ENCODE measurements at places on chromosomes 1 and 21. TPM values are rescaled to one million over a fixed set of nuclear protein-coding genes. Genes with fewer than 3 reads are reported as not detected.

MARCKSL1 gene
- 132 TPM for total RNA-seq

CRP gene
- not detected for total RNA-seq

AGRN gene
- 72.0 TPM for total RNA-seq

SLC30A10 gene
- total RNA-seq: not detected

TRIM63 gene
- total RNA-seq: not detected

CRYAA gene
- not detected for total RNA-seq

OR2T33 gene
- total RNA-seq: 0.57 TPM

MRPS21 gene
- total RNA-seq: 92.7 TPM

AMY1A gene
- total RNA-seq: not detected

INKA2 gene
- 0.91 TPM for total RNA-seq

- DNase-seq: no peak
These were observed 1.8 kb downstream of the SUMO3 start for GRCh38 chr21:44815852-44816628.

DNA sequence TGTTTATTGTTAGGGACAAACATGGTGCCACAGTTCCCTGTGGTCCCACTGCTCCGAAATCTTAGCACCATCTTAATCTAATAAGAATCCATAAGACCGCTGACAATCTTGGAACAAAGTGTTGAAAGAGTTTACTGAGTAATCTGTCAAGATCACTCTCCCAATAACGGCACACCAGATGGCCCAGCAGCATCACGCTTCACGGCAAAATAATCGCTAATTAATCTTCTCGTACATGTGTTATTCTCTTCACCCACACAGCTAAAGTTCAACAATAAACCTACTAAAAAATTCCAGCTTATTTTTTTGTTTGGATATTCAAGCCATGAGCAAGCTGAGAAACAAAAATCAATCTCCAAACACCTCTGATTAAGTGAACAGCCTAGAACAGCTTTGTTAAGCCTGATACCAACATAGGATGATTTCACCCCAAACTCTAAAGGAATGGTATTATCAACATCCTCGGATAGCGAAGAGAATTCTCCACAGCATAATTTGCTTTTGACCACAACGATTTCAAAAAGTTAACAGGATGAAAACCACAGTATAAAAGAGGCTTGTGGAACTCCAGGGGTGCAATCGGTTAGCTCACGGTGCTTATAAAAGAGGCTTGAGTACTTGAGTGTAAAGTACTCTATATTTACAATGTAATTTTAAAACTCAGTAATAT lies 329.9 kb upstream of the GREM2 start:
- no peak for DNase-seq

DNA sequence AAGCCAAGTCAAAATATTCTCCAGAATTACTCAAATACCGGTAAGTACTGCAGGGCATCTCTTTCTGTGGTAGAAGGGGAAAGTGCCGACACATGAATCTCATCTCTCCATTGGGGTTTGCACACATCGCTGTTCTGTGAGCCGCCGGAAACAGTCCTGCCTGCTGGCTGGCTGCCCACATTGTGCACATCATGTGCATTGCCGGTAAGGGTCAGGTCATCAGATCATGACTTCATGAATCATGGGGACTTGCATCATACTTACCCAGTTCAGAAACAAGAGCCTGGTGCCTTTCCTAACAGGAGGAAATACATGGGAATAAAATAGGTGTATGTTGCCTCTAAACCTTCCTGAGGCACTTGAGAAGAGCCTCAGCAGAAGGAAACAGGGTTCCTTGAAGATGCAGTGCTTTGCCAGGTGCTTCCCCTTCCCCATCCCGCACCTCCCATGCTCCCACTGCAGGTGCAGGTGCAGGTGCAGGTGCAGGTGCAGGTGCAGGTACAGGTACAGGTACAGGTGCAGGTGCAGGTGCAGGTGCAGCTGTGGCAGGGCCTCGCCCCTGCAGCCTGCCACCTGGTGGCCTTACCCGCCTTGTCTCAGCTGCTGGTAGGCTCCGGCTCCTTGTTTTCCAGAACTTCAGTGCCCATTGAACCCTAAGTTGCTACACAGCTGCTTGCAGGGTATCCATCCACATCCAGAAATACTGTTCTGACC lies 26.5 kb downstream of the GPR137B start:
- DNase-seq: peak; percentile 32

GRCh38 chr1:235014756-235015155 lies 113.9 kb downstream of the TOMM20 start:
- DNase-seq: no peak

DNA sequence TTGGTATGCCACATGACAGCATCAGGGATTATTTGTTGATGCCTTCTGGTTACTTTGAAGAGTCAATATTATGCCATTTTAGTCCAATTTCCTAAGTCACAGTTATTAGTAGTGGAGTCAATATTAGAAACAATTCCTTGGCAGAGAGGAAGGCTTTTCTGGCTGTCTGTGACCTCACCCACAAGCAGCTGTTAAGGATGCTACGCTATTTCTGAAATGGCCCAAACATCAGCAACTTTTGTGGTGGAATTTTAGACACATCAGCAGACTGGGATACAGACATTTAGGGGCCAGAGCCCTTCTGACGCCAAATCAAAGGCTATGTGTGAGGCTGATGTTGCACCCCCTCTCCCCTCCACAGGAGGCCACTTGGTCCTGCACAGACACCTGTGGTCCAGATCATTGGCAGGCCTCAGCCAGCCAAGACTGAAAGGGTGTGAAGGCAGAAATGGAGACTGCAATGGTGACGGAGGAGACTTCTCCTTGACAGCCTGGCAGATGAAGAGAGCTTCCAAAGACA lies 9.2 kb upstream of the RXRG start:
- DNase-seq: no peak

DNA sequence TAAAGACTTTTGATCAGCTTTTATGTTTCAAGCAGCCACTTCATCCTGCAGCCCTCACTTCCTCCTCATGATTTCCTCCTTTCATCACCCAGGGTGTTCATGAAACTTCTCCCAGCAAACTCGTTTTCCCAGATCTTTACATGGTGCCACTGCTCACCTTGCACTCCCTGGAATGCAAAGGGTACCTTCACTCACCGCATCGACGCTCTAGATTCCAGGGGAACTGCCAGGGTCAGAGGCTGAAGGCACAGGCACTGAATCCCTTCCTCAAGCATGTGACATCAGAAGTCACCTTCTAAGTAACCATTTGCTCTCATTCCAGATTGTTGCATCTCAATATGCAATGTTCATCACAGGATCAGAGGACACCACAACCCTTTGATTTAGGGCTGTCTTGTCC lies 82.8 kb downstream of the PRKAB2 start:
- DNase-seq: no peak

DNA sequence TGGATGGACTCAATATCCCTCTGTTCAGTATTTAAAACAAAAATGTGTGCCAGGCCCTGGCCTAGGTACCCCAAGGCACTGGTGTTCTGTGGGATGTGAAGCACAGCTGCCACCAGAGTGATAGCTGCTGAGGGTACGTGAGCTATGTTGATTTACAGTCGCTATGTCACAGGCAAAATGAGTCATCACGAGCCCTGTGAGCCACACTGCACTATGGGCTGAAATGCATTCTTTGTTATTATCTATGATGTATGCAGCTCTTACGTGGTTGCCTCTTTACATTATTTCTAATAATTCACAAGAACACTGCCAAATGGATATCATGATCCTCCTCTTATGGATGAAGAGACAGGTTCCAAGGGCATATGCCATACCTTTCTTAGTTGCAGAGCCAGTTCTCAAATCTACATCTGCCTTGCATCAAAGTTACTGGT lies 2.1 kb downstream of the TEX38 start:
- DNase-seq: peak; percentile 37

DNA sequence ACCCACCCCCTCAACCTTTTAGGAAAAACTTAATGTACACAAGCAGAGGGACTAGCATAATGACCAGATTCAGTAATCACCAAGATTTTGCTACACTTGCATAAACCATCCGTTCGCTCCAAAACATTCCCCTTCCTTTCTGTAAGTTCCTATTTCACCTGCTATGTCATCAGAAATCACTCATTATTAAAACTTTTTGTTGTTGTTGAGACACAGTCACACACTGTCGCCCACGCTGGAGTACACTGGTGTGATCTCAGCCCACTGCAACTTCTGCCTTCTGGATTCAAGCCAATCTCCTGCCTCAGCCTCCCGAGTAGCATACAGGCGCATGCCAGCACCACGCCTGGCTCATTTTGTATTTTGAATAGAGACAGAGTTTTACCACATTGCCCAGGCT lies 3.4 kb downstream of the MRPL20 start:
- no peak for DNase-seq

DNA sequence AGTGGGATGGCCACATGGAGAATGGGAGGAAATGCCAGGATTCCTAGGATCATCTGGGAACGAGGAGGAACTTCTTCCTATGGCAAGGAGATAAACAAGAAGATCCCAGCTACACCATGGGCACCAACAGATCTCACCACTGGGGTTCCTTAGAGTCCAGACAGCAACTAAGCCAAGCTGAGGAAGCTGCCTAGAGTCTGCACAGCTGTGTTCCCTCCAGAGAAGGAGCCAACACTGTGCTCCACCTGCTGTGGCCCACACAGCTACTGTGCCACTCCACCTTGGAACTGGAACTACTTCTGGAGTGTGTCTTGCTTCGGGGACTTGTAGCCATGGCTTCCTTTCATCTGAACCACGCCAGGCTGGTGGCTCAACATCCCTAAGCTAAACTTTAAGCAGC lies 6.0 kb downstream of the IFNAR1 start:
- DNase-seq: no peak

- DNase-seq: no peak
These were observed 7.9 kb downstream of the SAMD11 start for GRCh38 chr1:931380-932172.

DNA sequence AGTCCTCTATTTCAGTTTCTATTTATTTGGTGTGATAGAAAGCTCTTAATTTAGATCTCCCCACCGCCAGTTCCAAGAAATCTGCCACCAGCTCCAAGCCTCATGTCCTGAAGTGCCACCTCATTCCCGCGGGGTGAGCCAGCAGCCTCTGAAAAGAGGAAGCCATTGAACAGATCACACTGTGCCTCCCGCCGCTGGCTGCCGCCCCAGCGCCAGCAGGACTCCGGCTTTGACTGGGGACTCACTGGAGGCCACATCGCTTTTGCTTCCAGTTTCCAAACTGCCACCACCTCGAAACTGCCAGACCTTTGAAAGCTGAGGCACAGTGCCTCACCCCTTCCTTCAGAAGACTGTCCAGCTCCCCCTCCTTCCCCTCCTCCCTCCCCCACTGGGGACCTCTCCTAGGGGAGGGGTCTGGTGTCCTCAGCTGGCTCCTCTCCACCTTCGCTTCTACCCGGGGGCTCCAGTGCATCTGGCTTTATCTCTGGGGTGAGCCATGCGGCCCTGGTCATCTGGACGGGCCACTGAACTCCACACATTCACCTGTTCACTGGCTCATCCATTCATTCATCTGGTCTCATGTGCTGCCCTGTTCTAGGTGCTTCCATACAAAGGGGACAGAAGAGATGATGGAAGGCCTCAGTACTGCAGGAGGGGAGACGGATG lies 58.9 kb downstream of the VPS26C start:
- DNase-seq: no peak

DNA sequence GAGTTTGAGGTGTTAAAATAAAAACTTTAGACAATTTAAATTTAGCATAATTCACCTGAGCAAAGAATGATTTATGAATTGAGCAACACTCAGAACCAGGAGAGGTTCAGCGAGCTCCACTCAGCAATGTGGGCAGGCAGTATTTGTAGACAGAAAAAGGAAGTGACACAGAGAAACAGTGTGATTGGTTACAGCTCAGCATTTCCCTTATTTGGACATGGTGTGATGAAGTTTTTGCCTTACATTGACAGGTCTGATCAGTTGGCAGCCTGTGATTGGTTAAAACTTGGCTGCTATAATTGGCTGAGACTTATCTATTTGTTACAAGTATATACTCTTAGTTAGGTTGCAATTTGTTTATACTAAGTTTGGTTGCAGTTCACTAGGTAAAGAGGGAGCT lies 621.2 kb upstream of the PRMT6 start:
- DNase-seq: no peak

GRCh38 chr21:37117204-37117603 lies 44.1 kb downstream of the TTC3 start:
- DNase-seq: no peak

DNA sequence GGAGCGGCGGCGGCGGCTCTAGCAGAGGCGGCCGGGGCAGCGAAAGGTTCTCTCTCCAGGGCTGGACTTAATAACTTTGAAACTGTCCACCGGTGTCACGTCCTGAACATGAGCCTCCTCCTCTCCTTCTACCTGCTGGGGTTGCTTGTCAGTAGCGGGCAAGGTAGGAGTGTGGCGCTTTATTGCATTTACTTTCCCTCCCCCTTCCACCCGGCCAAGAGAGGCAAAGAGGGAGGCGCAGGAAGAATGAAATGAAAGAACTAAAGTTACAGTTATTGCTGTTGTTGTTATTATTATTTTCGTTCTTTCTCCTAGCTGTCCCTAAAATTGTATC lies 214 bp downstream of the NCAM2 start:
- DNase-seq: no peak

DNA sequence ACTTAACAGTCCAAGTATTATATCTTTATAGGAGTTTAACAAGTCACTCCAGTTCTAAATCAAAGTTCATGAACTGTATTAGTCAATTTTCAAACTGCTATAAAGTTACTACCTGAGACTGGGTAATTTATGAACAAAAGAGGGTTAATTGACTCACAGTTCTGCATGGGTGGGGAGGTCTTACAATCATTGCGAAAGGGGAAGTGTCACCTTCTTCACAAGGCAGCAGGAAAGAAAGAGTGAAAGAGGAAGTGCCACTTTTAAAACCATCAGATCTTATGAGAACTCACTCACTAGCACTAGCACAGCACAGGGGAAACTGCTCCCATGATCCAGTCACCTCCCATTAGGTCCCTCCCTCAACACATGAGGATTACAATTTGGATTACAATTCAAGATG lies 70.0 kb downstream of the CLCA4 start:
- DNase-seq: no peak

- no peak for DNase-seq
These were observed 106.7 kb upstream of the SOD1 start for GRCh38 chr21:31552826-31553225.

GRCh38 chr1:55257958-55258357 lies 42.8 kb upstream of the USP24 start:
- no peak for DNase-seq

DNA sequence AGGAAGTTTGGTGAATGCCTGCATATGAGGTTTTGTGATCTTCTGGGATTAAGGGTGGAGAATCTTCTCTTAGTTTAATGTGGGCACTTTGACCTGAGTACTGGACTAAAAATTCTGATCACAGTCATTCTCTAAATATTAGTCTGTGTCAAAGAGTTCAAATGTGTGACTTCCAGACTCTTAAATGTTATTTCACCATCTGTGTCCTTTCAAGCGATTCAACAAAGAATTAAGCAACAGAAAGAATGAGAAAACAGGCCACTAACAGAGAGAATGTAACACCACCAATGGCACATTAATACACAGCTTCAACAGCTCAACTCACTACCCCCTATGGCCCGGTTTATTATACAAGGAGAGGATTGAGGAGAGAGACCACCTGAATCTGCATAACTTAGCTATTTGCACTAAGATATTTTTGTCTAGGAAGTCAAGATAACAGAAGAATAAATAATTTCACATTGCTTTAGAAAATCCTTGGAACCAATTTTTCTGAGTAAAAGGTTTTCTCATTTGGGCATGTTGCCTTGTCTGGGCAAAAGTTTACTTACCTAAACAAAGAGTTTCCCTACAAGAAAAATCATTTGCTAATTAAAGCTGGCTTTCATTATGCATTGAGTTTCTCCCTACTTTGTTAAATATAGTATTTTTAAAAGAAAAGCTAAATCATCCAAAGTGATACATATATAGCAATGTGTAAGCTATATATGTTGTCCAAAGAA lies 1313.7 kb downstream of the NCAM2 start:
- no peak for DNase-seq

GRCh38 chr1:153688276-153688675 lies 9.8 kb downstream of the NPR1 start:
- DNase-seq: no peak

GRCh38 chr21:46355161-46356004 lies 31.4 kb downstream of the PCNT start:
- DNase-seq: no peak

Data from Daoy (cell line).